ENCODE measurements at places on chromosomes 7 and 10.

- no peak for DNase-seq
Measured at GRCh38 chr10:131853610-131853964, 47.2 kb upstream of the PPP2R2D start.

GRCh38 chr10:50388181-50388580 lies 136.9 kb upstream of the ASAH2 start:
- no peak for DNase-seq

GRCh38 chr7:82234457-82235049 lies 209.0 kb downstream of the CACNA2D1 start:
- DNase-seq = peak; percentile 55

- no peak for DNase-seq
Measured at GRCh38 chr10:71070741-71071140, 141.6 kb upstream of the UNC5B start.

GRCh38 chr7:121832347-121832746 lies 40.6 kb upstream of the PTPRZ1 start:
- DNase-seq = no peak

DNA sequence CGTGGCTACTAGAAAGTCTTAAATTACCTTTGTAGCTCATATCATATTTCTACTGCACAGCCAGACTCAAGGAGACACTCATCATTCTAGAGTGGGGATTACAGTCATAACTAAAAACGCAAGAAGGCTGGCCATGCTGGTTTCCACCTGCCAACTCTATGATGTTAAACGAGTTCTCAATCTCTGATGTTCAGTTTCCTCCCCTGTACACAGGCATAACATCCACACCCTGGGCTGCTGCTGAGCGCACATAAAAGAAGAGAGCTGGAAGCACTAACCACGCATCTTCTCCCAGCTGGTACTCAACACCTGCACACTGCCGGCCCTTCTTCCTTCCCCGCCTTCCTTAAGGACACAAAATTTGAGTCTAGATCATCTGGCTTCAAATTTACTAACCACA lies 60.5 kb downstream of the SORBS1 start:
- DNase-seq = no peak

DNA sequence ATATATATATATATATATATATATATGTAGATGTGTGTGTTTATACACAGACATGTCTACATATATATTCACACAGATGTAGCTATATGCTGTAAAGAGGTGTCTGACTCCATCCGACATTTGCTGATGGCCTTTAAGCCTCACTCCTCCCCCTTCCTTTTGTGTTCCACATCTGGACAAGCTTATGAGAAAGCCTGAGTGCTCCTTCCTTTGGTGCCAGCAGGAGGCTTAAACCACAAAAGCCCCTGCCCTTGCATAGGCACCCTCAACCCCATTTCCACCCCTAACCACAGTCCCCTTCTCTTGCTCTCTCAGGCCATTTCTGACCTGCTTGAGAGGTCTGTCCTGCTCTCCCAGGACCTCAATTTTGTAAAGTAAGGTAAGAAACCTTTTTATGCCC lies 98.7 kb downstream of the SVOPL start:
- DNase-seq = no peak

DNA sequence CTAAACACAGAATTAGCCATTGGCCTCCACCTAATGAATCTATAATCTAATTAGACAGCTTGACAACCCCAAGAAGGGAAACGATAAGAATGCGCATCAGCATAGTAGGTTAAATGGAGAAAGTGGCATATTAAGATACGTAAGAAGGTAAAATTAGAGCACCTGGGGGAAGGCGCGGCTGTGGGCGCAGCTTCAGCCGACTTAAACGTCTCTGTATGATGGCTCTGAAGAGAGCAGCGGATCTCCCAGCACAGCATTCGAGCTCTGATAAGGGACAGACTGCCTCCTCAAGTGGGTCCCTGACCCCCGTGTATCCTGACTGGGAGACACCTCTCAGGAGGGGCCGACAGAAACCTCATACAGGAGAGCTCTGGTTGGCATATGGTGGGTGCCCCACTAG lies 518.8 kb downstream of the PHTF2 start:
- no peak for DNase-seq

DNA sequence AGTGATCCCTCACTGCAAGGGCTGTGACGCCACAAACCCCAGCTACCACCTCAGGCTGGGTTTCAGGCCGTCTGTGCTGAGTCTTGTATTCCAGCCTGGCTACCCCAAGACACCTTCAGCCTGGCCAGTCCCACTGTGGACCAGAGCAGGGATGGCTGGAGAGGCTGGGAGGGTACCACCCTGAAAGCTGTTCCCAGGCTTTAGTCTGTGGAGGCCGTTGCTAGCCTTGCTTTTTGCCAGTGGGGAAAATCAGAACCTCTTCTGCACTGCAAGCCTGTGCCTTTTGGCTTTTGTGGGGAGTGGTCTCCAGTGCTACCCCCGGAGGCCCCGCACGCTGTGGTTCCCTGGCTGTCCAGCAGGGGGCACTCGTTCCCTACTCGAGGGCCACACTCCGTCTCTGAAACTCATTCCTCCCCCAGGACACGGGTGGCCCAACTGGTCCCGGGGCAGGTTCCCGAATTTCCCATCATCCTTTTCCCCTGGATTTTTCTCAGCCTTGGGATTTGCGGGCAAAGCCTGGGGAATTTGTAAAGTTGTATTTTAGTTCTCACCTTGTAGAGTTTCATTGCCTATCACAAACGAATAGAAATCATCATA lies 128.4 kb upstream of the BTBD16 start:
- DNase-seq = peak; percentile 44

DNA sequence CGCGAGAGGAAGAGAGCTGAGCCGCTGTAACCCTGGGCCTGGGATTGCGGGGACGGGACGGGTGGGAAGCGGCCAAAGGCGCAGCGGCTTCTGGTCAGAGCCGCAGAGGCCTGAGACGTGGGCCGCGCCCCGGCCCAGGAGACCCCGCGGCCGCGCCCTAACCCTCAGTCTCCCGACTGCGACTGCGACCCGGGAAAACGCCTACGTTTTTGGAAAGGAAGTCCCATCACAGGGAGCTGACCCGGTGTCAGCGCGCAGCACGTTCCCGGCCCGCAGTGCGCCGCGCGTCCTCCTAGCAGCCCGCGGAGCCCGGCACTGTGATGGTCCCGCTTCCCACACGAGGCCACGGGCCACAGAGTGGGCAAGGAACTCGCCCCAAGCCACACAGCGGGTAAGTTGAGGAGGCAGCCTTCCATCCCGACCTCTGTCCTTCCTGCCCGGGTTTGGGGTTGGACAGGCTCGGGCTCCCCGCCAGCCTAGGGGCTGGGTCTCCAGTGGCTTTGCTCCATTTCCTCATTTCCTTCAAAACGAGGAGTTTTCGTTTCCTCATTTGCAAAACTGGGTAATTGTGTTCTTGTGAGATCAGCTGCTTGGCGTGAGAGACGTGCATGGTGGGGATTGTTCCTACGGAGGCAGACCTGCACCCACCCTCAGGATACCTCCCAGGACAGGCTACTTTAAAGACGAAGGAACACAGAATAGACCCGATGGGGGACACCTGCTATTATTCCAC lies 1.2 kb downstream of the GPNMB start:
- DNase-seq = peak; percentile 84

- no peak for DNase-seq
Measured at GRCh38 chr10:76287856-76288255, 856.4 kb downstream of the LRMDA start.

GRCh38 chr7:157472311-157473050 lies 135.7 kb downstream of the DNAJB6 start:
- no peak for DNase-seq

DNA sequence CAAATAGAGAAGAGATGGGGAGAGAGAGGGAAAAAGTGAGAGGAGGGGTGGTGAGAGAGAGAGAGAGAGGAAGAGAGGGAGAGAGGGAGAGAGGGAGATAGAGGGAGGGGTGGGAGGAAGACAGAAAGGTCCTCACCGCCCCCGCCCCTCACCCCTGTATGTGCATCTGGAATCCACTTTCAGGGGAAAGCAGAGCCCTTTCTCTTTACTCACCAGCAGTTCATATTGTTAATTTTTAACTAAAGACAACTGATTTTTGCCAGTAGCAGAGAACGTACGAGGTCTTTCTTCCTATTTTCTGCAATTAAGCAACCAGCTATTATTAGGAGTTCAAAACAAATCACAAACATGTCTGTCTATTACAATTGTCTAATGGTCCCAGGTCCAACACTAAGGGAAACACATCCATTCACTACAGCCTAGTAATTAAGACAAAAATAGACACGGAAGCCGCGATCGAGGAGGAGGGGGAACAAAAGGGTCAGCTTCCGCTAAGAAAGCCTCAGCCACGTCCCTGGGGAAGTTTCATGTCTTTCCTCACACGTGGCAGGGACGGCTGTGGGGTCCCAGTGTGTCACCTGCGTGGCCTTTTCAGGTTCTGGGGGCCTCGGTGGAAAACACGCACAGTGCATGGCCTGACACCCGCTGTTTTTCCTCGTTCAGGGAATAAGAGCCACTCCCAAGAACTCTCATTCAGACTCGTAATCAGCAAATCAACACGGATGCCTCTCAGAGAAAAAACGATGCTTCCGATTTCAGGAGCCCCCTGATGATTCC lies 572.0 kb downstream of the PTPRN2 start:
- no peak for DNase-seq

- peak; percentile 68 for DNase-seq
Measured at GRCh38 chr10:62618054-62618453, 186.5 kb upstream of the ADO start.
